ENCODE measurements at places on chromosomes 7 and 10. TPM values are rescaled to one million over a fixed set of nuclear protein-coding genes. Genes with fewer than 3 reads are reported as not detected.

ATP5MK gene
- total RNA-seq: 399 TPM

SAMD9L gene
- total RNA-seq: 4.6 TPM

NUDCD3 gene
- 68.9 TPM for total RNA-seq

GPR85 gene
- total RNA-seq: 0.32 TPM

IMMP2L gene
- 8.8 TPM for total RNA-seq

COL28A1 gene
- total RNA-seq: 0.16 TPM

CUX1 gene
- total RNA-seq: 53.3 TPM

PLCE1 gene
- total RNA-seq: 0.56 TPM

TSPAN15 gene
- total RNA-seq: 3.4 TPM

ASIC3 gene
- total RNA-seq: 0.52 TPM

TEX47 gene
- not detected for total RNA-seq

MRM2 gene
- total RNA-seq: 17.3 TPM

PIK3CG gene
- 0.56 TPM for total RNA-seq

VAX1 gene
- total RNA-seq: 0.12 TPM
